ENCODE measurements at places on chromosomes 3 and 15.

GRCh38 chr3:180430896-180431295, 171.1 kb upstream of the TTC14 start:
- DNase-seq, result no peak
- no peaks in the 10 kb centered on the region for H3K27me3 ChIP-seq
- no peaks in the 10 kb centered on the region for H3K4me1 ChIP-seq
- no peak overlapping the region for H3K4me3 ChIP-seq

- no peak overlapping the region for H3K4me3 ChIP-seq
- DNase-seq, result no peak
- H3K36me3 ChIP-seq, result no peaks in the 10 kb centered on the region
- no peaks in the 10 kb centered on the region for H3K27me3 ChIP-seq
- no peak overlapping the region for H3K27ac ChIP-seq
- H3K4me1 ChIP-seq, result no peaks in the 10 kb centered on the region
These were observed 233.9 kb upstream of the CADM2 start for GRCh38 chr3:84724877-84725276.

GRCh38 chr3:140595295-140595694, 82.6 kb upstream of the TRIM42 start:
- DNase-seq, result no peak
- no peak overlapping the region for H3K27ac ChIP-seq
- no peaks in the 10 kb centered on the region for H3K36me3 ChIP-seq
- no peak overlapping the region for H3K4me3 ChIP-seq
- H3K27me3 ChIP-seq, result no peaks in the 10 kb centered on the region

DNA sequence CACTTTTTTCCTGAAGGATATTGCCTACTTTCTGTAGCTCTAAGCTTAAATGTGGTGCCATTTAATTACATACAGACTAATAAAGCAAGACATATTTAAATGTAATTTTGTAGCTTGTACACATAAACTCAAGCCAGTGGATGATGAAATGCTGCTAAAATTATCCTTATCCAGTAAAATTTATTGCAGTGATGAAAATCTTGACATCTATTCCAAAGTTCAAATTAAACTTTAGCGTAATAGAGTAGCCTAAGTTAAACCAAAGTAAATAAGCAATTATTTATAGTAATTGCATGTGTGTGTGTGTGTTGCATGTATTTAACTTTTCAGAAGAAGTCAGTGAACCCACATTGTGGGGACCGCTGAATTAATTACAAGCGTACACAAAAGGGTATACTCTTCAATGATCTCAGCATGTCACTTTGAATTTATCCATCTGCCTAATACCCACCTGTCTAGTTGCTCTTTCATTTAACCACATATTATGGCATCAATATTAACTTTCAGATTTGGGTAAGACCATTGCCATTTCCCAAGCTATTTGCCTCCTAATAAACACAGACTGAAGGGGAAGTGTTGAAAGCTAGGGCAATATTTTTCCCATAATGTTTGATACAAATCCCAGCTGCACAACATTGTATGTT, 85.0 kb downstream of the MECOM start:
- H3K27me3 ChIP-seq, result no peaks in the 10 kb centered on the region
- no peaks in the 10 kb centered on the region for H3K4me1 ChIP-seq
- H3K36me3 ChIP-seq, result no peaks in the 10 kb centered on the region
- no peak for DNase-seq

GRCh38 chr3:143123353-143123984, 3.9 kb downstream of the CHST2 start:
- H3K36me3 ChIP-seq, result no peaks in the 10 kb centered on the region
- no peak for DNase-seq
- H3K4me1 ChIP-seq, result peaks cover 19% of the 10 kb centered on the region
- H3K27me3 ChIP-seq, result no peaks in the 10 kb centered on the region
- H3K4me3 ChIP-seq, result no peak overlapping the region

- peaks cover 25% of the 10 kb centered on the region for H3K4me1 ChIP-seq
- no peaks in the 10 kb centered on the region for H3K36me3 ChIP-seq
- no peak overlapping the region for H3K27ac ChIP-seq
These were observed 1.9 kb downstream of the MB21D2 start for GRCh38 chr3:192915722-192916121.

GRCh38 chr3:20182206-20182605, 3.8 kb downstream of the SGO1 start:
- no peaks in the 10 kb centered on the region for H3K27me3 ChIP-seq
- no peaks in the 10 kb centered on the region for H3K36me3 ChIP-seq
- no peak overlapping the region for H3K27ac ChIP-seq
- H3K4me1 ChIP-seq, result peaks cover 19% of the 10 kb centered on the region
- DNase-seq, result no peak

DNA sequence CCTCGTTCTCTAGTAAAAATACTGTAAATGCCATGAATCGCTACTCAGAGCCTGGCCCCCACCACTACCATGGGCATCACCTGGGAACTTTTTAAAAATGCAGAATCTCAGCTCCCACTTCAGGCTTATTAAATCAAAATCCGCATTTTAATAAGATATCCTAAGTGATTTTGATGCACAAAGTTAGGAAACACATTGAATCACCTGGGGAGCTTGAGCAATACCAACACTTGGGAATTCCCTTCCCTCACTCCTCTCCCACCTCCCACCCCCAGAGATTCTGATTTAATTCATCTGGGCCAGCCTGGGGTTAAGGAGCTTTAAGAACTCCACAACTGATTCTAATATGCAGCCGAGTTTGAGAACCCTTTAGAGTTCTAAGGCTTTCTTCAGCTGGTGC, 26.8 kb downstream of the RLBP1 start:
- no peak overlapping the region for H3K27ac ChIP-seq
- H3K4me1 ChIP-seq, result no peaks in the 10 kb centered on the region
- H3K4me3 ChIP-seq, result no peak overlapping the region
- H3K36me3 ChIP-seq, result peaks cover 68% of the 10 kb centered on the region
- no peaks in the 10 kb centered on the region for H3K27me3 ChIP-seq
- no peak for DNase-seq

GRCh38 chr3:107368654-107369398, 8.4 kb upstream of the CCDC54 start:
- no peak overlapping the region for H3K4me3 ChIP-seq
- no peaks in the 10 kb centered on the region for H3K36me3 ChIP-seq
- no peak overlapping the region for H3K27ac ChIP-seq
- no peaks in the 10 kb centered on the region for H3K27me3 ChIP-seq
- no peak for DNase-seq
- H3K4me1 ChIP-seq, result no peaks in the 10 kb centered on the region

DNA sequence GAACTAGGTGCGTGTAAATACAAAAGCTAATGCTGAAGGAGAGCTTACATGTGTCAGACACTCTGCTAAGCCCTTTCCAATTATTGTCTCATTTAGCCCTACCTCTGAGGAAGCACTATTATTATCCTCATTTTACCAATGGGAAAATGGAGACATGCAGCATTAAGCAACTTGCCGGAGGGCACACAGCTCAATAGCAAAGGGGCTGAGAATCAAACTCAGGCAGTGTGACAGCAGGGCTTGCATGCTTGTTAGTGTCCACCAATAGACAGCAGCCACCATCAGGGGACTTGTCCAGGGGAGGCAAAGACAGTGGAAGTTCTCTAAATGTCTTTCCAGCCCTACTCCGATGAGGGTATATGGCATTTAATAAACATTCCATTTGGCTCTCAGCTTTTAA, 548.6 kb downstream of the MAGI1 start:
- no peaks in the 10 kb centered on the region for H3K36me3 ChIP-seq
- no peaks in the 10 kb centered on the region for H3K27me3 ChIP-seq
- DNase-seq, result no peak

- H3K4me1 ChIP-seq, result no peaks in the 10 kb centered on the region
- no peak for DNase-seq
- no peak overlapping the region for H3K4me3 ChIP-seq
- no peak overlapping the region for H3K27ac ChIP-seq
These were observed 396.3 kb downstream of the IL5RA start for GRCh38 chr3:2713923-2714322.

GRCh38 chr3:189512039-189512438, 119.2 kb upstream of the TP63 start:
- H3K4me3 ChIP-seq, result no peak overlapping the region
- H3K36me3 ChIP-seq, result no peaks in the 10 kb centered on the region
- no peak overlapping the region for H3K27ac ChIP-seq
- DNase-seq, result no peak
- no peaks in the 10 kb centered on the region for H3K27me3 ChIP-seq
- no peaks in the 10 kb centered on the region for H3K4me1 ChIP-seq

Data from CD4-positive, alpha-beta memory T cell (primary cell).